ENCODE measurements at places on chromosomes 13 and 19.

GRCh38 chr19:45607071-45608029 lies 5.3 kb upstream of the GPR4 start:
- peak; percentile 32 for DNase-seq

DNA sequence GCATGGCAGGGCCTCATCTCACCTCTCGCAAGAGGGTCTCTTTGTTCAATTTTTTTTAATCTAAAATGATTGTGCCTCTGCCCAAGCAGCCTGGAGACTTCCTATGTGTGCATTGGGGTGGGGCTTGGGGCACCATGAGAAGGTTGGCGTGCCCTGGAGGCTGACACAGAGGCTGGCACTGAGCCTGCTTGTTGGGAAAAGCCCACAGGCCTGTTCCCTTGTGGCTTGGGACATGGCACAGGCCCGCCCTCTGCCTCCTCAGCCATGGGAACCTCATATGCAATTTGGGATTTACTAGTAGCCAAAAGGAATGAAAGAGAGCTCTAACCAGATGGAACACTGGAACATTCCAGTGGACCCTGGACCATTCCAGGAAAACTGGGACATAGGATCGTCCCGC lies 8.0 kb downstream of the FXYD3 start:
- no peak for DNase-seq

DNA sequence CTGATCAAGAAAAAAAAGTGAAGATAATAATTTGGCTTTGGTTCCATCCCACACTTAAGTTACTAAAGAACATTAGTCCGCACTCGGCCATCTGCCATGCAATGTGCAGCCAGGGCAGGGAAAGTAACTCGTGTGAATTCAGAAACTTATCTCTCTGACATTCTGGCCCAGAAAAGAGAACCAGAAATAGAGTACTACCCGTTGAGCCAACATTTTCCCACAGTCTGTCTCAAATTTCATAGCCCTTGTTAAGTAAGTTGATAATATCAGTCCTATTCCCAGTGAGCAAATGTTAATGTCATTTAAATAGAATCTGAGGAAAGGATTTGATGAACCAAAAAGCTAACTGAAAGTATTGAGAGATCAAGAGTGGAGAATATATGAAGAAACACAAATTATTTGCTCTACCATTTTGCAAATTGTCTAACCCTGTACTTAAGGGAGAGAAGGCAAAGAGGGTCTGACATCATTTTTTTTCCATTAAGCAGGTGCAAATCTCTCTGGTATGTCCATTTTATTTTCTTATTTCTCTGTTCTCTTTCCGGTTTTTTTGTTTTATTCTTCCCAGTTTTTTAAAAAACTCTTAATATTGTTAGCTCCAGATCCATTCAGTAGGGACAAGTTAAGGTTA lies 156.3 kb downstream of the NDFIP2 start:
- DNase-seq: no peak

- DNase-seq: no peak
Observed at GRCh38 chr13:94415500-94416237, 63.8 kb downstream of the DCT start.

DNA sequence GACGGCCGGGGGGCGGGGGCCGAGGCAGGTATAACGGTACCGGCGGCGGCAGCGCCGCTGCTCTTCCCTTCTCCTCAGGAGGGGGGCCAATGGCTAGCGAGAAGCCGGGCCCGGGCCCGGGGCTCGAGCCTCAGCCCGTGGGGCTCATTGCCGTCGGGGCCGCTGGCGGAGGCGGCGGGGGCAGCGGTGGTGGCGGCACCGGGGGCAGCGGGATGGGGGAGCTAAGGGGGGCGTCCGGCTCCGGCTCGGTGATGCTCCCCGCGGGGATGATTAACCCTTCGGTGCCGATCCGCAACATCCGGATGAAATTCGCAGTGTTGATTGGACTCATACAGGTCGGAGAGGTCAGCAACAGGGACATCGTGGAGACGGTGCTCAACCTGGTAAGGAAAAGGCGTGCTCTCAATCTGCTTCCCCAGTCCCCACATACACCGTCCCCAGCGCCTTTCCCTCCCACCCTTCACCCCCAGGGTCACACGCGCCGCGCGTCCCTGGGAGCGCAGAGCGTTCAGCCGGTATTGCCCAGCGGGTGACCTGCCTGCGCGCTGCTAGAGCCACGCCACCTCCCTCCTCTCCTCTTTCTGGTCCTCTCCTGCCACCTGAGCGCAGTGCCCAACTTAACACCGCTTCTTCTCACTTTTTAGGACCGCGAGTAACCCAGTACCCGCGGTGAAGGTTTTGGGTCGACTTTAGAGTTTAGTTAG lies 814 bp downstream of the NBEA start:
- no peak for DNase-seq

- DNase-seq: no peak
Observed at GRCh38 chr13:51035978-51036377, 75.1 kb downstream of the C13orf42 start.

DNA sequence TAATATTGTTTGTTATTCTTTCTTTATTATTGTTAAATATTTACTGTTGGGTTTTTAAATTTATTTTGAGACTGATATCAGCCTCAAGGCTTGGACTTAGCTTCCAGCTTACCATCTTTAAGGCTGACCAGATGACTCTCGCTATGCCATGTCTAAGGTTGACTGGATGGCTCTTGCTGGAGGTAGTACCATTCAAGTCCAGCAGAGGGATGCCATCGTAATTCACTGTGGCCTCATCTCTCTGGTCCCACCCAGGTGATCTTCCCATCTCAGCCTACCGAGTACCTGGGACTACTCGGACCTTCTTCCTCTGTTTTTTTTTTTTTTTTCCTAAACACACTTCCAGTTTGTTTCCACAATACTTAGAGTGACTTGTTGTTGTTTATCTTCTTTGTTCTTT lies 41.7 kb upstream of the ZNF91 start:
- DNase-seq: no peak

GRCh38 chr13:21009036-21009435 lies 52.4 kb downstream of the LATS2 start:
- DNase-seq: no peak

DNA sequence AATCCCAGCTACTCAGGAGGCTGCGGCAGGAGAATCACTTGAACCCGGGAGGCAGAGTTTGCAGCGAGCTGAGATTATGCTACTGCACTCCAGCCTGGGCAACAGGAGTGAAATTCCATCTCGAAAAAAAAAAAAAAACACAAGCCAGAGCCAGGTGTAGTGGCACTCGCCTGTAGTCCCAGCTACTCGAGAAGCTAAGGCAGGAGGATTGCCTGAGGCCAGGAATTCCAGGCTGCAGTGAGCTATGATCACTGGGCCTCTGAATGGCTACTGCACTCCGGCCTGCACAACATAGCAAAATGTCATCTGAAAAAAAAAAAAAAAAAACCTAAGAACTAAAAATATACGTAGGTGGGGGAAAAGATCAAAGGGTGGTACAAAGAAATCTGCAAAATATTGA lies 19.4 kb downstream of the EPS15L1 start:
- no peak for DNase-seq

DNA sequence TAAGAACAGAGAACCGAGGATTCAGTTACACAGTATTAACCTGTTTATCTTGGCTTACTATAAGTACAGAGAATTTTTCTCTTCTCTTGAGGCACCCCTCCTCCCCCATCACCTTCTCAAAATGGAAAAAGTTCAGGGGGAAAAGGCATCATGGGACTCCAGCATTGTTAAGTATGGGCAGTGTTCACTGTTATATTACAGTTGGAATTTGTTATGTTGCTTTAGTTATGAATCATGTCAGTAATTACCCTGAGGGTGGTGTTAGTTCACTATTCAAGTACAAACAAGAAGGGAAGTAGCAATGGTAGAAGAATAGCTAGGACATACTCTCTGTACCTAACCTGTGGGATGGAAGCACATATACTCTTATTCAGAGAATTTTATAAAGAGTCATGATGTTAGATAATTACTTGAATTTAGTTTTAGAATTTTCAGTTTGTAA lies 12.0 kb downstream of the LPAR6 start:
- DNase-seq: no peak

DNA sequence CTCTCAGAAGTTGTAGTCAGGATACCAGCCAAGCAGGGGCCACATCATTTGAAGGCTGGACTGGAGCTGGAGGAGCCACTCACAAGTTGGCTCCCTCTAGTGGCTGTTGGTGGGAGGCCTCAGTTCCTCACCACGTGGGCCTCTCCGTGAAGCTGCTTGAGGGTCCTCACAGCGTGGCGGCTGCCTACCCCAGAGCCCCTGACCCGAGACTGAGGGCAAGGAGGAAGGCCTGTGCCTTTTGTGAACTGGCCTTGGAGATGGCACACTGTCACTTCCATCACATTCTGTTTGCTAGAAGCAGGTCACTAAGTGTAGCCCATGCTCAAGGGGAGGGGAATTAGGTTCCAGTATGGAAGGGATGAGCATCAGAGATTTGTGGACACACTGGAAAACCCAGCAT lies 14.6 kb downstream of the GNA11 start:
- peak; percentile 62 for DNase-seq

- no peak for DNase-seq
Observed at GRCh38 chr13:20127262-20127561, 33.6 kb downstream of the GJA3 start.

GRCh38 chr13:41178040-41178439 lies 16.3 kb downstream of the KBTBD7 start:
- DNase-seq: no peak

DNA sequence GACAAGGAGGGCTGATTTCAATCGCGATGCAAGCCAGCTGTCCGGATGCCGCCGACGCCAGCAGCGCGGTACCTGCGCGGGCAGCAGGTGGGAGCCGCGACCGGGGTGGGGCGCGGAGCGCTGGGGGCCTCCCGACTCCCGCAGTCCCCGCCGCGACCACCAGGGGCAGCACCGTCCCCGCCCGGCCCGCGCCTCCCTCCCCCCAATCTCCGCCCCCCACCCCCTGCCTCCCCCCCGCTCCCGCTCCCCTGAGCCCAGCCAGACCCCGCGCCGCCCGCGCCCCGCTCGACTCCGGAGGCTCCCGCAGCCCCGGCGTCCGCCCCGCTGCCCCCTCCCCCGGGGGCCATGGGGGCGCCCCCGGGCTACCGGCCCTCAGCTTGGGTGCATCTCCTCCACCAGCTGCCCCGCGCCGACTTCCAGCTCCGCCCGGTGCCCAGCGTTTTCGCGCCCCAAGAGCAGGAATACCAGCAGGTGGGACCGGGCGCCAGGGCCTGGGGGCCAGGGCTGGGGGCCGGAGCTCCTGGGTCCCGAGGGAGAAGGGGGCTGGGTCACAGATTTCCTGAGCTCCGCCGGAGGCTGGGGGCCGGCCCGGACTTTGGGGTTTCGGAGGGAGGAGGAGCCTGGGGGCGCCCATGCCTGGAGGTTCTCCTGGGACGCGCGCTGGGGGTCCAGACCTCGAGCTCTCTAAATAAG lies at the start of gene TTYH1:
Gene TTYH1, plus strand, starts transcription at position 257 of the 693 bp plus-strand sequence. Its CDS starts 89 bp downstream, at position 346.
- DNase-seq: peak; percentile 8

DNA sequence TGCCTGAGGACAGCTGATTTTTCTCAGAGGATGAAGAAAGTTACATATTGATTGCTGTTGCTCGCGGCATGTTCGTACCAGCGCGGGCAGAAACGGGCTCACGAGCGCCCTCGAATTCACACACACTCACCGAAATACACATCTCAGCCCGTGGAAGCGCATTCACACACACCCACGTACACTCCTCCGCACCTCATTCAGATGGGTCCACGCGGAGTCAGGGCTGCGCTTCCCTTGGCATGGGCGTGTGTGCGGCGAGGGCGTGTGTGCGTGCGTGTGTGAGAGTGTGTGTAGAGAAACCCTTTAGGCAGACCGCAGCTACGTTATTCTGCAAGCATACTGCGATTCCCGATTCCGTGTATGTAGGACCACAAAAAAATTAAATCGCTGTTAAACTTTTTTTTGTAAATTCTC lies 2.1 kb upstream of the PCDH17 start:
- no peak for DNase-seq

- no peak for DNase-seq
Observed at GRCh38 chr19:45990113-45990728, 5.0 kb upstream of the CCDC61 start.

DNA sequence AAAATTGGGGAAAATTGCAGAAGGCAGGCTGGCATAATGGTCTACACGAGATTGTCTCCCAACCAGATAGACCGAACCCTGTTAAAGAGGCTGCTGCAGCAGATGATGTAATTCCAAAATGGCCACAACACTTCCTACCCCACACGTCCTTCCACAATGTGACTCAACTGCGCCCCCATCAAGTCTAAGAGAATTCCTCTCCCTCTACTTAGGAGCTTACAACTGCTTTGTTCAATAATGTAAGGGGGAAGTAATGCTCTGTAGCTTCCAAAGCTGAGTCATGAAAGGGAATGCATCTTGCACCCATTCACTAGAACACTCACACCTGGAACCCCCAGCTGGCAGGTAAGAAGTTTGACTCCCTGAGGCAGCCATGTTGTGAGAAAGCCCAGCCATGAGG lies 117.8 kb upstream of the IRS2 start:
- no peak for DNase-seq

DNA sequence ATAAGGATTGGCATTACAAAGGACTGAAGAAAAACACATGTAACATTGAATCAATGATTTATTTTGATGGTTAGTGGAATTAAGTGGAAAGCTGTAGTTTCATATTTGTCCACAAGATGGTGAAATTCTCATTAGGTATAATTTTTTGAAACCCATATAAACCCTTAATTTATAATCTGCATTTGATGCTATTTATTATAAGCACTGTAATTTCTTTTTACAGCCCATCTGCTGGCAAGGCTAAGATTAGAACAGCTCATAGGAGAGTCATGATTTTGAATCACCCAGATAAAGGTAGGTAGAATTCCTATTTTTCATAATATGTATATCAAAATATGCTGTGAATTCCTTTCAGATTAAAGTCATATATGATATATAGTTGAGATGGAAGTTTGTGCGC lies 62.2 kb downstream of the DNAJC15 start:
- DNase-seq: no peak

DNA sequence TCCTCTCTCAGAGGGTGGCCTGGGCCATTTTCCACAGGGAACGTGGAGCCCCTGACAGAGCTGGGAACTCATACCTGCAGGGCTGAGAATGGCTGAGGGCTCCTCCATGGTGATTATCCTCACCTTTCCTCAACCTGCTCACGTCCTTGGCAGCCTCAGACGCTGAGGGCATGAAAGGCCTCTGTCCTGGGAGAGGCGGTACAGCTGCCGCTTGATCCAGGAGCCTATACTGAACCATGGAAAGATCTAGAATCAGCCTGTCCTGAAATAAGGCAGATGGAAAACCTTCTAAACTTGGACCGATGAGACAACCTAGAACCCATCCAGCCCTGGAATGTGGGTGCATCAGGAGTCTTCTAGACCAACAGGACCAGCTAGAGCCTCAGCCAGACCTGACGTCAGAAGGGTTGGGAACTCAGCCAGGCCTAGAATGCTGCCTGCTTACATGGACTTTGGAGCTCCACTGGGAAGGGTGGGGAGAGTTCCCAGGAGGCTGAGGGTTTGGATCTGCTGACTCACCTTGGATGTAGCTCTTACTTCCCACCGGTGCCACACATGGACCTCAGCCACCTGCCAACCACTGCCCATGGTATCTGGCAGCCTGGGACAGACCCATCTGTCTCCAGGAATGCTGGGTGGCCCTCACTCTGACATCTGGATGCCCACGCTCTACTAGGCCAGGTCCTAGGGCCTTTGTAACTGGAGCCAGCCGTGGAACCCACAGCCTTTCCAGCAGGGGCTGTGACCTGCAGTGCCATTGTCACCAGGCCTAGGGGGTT lies 7.5 kb downstream of the KCTD15 start:
- no peak for DNase-seq
